ENCODE measurements at places on chromosomes 6 and 20.

DNA sequence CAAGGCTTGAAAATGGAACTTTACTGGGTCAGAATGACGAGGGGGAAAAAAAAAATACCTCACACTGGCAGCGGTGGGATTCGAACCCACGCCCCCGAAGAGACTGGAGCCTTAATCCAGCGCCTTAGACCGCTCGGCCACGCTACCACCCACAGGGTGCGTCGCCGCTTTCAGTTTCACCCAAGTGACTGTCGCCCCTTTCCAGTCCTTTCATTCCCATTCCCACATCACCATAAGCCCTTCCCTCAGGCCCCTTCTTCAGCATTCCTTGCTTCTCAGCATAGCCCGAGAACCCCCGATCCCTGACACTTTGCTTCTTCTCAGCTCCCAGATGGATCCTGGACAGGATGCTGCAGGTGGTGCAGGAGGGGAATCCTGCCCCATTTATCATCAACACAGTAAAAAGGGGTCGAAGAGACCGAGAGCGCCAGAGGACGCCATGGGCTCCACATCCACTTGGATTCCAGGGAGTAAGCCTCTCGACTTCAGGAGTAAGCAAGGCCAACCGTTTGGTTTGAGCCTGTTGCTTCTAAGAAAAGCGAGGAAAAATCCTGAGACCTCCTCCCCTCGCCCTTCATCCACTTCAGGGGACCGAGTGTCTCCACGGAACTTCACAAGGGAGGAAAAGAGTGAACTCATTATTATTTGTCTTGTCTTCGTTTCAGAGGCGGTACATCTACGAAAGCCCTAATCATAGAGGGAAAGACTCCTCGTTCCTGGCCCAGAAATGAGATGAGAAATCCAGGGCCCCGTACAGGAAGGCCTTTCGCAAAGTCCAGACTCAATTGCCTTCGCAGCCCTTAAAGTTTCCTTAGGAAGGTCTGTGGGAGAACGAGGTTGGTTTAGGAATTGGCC lies 20.0 kb upstream of the TRIM27 start:
- DNase-seq = peak; percentile 67

DNA sequence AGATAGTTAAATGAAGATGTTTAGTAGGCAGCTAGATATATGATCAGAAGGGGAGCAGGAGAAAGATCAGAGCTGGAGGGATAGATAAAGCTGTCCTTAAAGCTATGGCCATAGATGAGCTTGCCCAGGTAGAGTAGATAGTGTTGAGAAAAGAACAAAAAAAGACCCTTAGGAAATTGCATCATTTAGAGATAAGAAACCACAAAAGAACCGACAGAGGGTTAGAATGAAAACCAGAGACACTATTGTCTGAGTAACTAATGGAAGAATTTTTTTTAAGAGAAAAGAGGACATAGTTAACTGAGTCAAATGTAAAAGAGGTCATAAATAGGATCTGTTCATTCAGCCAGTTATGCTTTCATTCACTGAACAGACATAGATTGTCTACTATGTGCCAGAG lies 101.8 kb downstream of the TNFAIP3 start:
- DNase-seq = peak; percentile 10

GRCh38 chr6:11621119-11621518 lies 83.6 kb downstream of the TMEM170B start:
- no peak for DNase-seq

DNA sequence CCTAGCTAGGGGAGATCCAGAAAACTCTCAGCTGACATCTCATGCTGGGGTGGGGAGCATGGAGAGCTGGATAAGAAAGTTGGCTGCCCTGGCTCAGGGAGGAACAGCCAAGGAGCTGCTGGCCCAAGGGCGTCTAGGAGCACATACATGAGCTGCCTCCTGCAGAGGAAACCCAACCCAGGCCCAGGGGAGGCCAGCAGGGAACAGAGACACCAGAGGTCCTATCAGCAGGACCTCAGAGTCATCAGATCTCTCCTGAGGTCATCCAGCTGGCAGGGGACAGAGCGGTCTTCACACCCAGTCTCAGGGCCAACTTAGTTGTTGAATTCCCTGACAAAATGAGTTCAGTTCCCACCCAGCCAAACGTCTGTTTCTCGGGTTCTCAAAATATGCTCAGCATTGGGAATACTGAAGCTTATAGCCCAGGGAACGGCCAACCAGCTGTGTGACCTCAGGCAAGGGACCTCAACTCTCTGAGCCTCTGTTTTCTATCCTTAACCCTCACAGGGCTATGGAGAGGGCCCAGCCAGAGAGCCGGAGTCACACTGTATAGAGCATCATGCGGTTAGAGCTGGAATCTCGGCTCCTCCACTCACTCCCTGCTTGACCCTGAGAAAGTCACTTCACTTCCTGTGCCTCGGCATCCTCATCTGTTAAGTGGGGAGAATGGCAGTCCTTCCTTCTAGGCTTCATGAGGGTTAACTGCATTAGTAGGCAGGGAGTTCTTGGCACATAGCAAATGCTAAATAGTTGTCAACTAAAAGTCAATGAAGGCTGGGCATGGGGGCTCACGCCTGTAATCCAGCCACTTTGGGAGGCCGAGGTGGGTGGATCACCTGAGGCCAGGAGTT lies 13.8 kb downstream of the ADA start:
- no peak for DNase-seq

DNA sequence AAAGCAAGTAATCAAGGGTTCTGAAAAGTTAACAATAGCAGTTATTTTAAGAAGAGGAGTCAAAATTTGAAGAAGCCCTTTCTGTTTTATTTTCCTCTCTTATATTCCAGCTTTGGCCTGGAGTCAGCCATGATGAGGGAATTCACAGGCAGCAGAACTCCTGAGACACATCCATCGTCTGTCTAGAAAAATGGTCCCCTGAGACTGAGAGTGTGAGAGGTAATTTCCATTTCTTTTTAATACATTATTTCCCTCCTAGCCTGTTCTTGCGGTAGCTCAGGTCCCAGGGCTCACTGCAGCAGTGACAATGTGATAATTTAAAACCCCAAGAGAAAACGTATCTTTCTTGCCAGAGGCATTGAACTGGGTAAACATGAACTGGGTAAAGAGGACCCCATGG lies 296.0 kb downstream of the SMOC2 start:
- DNase-seq = no peak

DNA sequence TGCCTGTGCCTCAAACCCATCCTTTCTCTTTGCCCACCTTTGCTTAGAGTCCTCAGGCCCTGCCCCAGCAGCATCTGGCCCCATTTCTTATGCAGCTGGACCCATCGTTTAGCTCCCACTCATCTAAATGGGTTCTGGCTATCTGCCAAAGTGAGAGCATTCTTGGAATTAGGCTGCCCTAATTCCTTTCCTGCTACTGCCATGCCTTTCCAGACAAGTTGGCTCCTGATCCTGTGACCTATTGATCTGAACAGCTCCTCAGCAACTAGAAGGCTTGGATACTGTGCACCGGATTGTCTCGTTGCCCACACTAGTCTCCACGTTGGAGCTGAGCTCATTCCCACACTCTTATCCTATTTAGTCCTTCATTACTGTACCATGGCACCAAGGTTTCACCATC lies 22.9 kb downstream of the DZANK1 start:
- DNase-seq = no peak

DNA sequence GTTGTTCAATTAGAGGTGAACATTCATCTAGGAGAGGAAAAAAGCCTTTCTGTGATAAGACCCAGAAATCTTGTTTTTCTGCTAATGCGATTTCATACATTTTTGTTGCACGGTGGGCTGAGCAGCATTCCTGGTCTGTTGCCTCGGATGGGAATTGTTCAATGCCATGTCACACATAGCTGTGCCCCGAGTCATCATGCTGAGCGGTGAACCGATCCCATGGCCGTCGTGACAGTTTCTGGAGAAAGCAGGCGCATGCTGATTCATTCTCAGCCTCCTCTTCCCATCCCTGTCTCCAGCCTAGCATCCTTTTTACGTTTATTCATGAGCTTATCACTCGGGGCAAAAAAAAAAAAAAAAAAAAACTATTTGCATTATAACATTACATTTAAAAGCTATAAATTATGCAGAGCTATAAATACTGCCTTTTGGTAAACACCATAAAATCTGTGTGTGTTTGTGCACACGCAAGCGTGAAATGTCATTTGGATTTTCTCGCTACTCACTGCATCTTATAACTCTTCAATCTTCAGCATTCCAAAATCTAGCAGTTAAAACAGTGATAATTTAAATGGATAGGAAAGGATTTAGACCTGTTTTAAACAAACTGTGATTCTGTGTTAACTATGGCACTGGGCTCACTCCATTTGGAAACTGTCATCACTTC lies 58.9 kb upstream of the IFNGR1 start:
- no peak for DNase-seq

DNA sequence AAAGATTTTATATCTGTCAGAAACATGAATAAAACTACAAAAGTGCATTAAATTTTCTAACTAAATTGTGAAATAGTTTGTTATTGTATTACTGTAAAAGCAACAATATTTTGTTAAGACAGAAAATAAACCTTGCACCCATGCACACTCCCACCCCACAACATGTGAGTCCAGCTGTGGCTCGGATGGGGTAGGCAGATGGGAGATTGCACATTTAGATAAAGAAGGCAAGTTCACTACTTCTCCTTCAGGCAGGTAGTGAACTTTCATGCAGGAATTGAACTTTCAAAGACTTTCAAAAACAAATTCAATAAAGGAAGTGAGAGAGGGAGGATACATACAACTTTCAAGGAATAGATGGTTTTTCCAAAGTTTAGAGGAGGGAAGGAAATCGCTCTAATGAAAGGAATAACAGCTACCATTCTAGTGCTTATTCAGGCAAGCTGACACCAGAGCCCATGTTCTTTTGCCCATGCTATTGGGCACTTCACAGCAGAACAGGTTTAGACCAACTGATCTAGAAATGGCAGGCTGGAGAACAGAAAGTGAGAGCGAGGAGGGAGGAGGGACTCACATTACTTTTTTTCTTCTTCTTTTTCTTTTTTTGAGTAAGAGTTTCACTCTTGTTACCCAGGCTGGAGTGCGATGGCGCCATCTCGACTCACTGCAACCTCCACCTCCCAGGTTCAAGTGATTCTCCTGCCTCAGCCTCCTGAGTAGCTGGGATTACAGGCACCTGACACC lies 28.5 kb downstream of the SF3B5 start:
- no peak for DNase-seq

GRCh38 chr6:81309811-81310210 lies 442.7 kb downstream of the TENT5A start:
- DNase-seq = no peak

GRCh38 chr6:53831081-53831869 lies 36.5 kb downstream of the LRRC1 start:
- DNase-seq = no peak

GRCh38 chr20:20824924-20825584 lies 112.6 kb upstream of the RALGAPA2 start:
- peak; percentile 44 for DNase-seq

GRCh38 chr6:114650891-114651290 lies 308.1 kb upstream of the HS3ST5 start:
- DNase-seq = no peak

DNA sequence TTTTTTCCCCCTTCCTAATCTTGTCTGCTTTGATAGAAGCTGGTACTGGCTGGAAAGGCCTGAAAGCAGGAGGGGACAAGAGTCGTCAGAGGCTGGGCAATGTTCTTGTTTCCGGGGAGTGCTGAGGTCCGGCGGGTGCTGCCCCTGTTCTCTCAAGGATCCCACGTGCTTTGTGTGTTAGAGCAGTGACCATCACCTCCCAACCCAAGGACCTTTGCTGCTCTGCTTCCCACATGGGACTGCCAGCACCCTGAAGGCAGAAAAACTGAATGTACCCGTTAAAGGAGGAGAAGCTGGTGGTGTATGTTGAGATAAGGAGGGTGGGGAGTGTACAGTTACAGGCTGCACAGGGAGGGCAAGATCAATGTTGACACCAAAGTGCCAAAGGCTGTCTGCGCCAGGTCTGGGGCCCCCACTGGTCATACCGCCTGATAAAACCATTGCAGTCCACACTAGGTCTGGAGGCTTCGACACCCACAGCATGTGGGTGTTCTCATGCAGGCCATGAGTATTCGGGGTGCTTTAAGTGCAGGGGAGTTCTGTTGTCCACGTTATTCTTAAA lies 15.0 kb downstream of the C20orf173 start:
- DNase-seq = no peak

GRCh38 chr6:40356242-40356910 lies 230.8 kb downstream of the LRFN2 start:
- no peak for DNase-seq

DNA sequence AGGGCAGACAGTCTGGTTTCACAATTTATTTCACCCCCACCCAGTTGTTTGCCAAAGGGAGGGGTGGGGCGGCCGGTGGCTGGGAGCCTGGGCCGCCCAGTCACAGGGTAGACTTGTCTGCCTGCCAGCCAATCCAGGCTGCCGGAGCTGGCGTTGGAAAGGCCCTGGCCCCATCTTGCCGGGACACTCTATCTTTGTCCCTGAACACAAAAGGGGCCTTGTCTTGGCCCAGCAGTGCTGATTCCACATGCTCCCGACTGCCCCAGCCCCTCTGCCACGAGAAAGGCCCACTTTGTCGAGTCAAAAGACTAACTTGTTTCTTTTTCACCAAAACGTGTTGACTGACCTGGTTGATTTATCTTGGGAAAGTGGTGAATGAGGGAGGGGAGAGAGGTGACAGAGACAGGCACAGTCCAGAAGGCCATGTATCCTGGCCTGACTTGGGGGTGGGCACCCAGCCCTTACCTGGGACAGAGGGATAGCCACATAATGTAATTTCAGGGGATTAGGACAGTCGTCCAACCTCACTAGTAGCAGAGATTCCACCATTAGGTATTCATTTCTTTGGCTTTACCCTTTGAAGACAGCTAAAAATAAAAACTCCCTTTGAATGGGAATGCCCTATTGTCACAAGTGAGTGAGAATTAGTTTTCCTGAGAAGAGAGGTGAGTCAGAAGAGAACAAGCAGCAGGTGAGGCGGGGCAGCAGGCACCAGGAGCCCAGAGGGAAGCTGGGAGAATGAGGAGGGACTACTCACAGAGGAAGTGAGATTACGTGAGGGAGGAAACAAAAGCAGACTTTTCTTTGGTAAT lies 67.0 kb upstream of the SIRPA start:
- no peak for DNase-seq

DNA sequence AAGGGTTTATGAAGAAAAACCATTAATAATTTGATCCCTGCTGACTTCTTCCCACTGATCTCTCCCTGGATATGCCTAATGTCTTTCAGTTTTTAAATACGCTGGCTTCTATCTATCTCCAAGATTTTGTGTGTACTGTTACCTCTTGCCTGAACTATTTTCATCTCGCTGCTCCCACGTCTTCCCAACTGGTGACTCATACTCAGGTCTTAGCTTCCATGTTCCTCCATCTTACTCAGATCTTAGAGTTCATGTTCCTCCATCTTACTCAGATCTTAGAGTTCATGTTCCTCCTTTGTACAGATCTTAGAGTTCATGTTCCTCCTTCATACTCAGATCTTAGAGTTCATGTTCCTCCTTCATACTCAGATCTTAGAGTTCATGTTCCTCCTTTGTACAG lies 21.6 kb downstream of the GPR6 start:
- DNase-seq = no peak

- no peak for DNase-seq
Observed at GRCh38 chr6:46491628-46492547, 639 bp upstream of the RCAN2 start.

- DNase-seq = no peak
Observed at GRCh38 chr20:13183005-13183404, 38.1 kb upstream of the ISM1 start.

All from CD4-positive, alpha-beta T cell treated with Interleukin-12 subunit alpha and Interleukin-12 subunit beta, for 1 hour (primary cell).